ENCODE measurements at places on chromosomes 5 and 9.

DNA sequence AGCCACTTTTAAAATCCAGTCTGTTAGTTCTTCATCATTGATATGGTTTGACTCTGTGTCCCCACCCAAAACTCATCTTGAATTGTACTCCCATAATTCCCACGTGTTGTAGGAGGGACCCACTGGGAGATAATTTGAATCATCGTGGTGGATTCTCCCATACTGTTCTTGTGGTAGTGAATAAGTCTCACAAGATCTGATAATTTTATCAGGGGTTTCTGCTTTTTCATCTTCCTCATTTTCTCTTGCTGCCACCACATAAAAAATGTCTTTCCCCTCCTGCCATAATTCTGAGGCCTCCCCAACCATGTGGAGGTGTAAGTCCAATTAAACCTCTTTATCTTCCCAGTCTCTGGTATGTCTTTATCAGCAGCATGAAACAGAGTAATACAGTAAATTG, 26.9 kb upstream of the SH3TC2 start:
- DNase-seq: peak; percentile 81

- no peak for DNase-seq
These were observed 154.8 kb downstream of the SGCD start for GRCh38 chr5:156481741-156482140.

- no peak for DNase-seq
These were observed 27.2 kb downstream of the GCNT1 start for GRCh38 chr9:76486151-76486550.

DNA sequence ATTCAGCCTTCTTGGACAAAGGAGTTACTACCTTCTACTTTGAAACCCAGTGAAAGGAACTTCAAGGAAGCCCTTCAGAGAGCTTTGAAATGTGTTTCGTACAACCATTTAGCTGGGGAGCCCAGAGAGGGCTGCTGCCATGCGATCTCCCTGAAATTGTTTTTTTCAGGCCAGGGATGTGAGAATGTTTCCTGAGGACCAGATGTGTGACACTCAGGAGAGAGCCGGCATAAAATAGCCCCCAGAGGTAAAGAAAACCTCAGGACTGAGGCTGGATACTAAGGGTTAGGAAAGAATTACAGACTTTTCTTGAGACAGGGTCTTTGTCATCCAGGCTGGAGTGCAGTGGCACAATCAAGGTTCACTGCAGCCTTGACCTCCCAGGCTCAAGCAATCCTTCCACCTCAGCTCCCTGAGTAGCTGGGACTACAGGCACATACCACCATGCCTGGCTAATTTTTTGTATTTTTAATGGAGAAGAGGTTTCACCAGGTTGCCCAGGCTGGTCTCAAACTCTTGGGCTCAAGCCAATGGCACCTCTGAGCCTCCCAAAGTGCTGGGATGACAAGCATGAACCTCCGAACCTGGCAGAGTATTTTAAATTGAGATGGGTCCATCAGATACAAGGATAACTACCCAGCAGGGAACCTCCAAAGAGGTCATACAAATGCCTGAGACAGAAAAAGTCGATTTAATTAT, 8.4 kb downstream of the RPL37 start:
- no peak for DNase-seq

DNA sequence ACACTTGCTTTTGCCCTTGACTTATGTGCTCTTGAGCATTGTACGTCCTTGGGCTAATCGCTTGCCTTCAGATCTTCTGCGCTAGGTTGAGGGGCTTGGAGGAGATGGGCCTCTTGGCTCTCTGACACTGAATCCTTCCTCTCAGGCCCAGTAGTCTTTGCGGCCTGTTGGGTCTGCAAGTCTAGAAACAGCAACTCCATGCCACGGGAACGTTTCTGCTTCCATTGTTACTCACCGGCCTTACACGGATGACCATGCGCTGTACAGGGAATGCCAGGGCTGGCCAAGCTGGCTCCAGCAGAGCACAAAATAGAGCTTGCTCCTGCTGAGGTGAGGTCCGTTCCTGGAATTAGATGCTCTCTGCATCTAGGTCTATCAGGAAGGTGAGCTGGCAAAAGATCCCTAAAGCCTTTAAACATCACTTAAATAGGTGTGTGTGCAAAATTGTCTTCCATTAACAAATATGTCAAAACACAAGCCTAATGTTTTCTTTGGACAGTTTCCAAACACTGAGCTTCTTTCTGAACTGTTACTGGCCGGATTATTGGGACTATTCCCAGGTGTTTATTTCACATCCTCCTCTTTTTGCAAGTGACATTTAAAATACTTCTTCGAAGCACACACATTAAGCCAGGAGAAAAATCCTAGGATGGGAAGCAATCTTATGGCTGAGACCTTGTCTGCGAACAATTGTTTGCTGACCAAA, 29.7 kb downstream of the DAPK1 start:
- DNase-seq: no peak

GRCh38 chr9:3410461-3410860, 115.3 kb downstream of the RFX3 start:
- DNase-seq: no peak

GRCh38 chr5:141869514-141869913, 8.7 kb downstream of the PCDH1 start:
- DNase-seq: no peak

GRCh38 chr9:14347406-14348122, 33.6 kb upstream of the NFIB start:
- no peak for DNase-seq

- no peak for DNase-seq
These were observed 115.7 kb downstream of the SUSD1 start for GRCh38 chr9:112059145-112059965.
